ENCODE measurements at places on chromosomes 16 and 17.
A peak's percentile ranks its signal among the peaks of the same experiment; 100 is the strongest.

DNA sequence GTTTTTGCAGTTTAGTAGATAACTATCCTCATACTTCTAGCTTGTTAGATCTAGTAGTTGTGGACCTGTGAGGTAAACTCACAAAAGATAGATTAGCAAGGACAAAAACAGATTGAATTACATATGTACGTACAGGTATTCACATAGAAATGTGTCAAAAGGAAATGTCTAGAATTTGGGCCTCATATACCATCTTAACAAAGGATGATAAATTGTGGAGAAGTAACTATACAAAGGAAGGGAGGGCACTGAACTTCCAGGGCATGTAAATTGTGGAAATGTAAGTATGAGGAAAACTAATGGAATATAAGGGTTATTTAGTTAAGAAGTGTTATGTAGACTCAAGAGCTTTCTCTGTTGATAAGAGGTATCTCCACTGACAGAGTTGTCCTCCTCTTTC lies 477.3 kb downstream of the KCNJ2 start:
- DNase-seq, result no peak

DNA sequence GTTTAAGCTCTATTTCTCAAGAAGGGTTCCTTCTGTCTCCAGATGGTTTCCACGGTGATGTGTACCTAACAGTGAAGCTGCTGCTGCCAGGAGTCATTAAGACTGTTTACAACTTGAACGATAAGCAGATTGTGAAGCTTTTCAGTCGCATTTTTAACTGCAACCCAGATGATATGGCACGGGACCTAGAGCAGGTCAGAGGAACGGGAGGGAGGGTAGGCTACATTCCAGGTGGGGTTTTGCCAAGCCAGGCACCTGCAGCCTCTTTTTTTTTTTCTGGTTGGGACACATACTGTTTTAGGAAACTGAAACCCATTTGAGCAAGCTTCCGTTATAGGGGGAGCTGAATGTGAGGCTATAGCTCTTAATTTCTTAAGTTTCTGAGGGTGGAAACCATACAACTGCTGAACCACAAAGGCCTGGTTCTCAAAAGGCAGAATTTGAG lies 10.6 kb downstream of the LIG3 start:
- DNase-seq, result peak; percentile 69

- no peak for DNase-seq
Observed at GRCh38 chr16:50306287-50306686, 39.9 kb downstream of the ADCY7 start.

DNA sequence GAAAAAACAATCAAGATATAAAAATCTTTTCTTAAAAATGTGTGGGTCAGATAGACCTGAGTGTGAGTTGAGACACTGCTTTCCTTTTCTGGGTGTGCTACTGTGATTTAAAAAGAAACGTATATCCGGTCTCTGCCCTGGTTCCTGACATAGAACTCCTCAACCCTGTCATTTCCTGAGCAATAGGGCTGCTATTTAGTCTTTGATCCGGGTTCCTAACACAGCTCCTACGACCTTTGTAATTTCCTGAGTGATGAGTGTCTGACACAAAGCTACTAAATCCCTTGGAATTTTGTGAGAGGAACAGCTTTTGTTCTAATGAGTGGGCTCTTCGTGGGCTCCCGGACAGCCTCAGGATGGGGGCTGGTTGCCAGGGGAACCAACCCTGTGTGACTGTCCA lies 93.9 kb upstream of the FA2H start:
- DNase-seq, result no peak

- DNase-seq, result no peak
Observed at GRCh38 chr17:75685499-75685898, 18.4 kb downstream of the SAP30BP start.

DNA sequence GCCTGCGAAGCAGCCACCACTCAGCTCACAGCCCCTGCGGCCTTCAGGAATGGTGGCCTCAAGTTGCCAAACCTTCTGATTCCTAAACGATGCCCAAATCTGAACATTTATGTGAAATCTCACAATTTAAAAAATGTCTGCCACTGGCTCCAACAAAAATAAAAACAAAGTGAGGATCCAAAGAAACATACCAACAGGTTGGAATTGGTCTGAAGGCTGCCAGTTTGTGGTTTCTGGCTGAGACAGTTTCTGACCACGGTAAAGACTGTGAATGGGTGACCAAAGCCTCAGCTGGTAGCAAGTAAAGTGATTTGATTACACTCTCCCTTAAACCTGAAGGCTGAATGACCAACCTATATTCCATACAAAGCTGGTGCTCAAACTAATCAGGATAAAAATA lies 24.9 kb downstream of the LITAFD start:
- DNase-seq, result no peak

DNA sequence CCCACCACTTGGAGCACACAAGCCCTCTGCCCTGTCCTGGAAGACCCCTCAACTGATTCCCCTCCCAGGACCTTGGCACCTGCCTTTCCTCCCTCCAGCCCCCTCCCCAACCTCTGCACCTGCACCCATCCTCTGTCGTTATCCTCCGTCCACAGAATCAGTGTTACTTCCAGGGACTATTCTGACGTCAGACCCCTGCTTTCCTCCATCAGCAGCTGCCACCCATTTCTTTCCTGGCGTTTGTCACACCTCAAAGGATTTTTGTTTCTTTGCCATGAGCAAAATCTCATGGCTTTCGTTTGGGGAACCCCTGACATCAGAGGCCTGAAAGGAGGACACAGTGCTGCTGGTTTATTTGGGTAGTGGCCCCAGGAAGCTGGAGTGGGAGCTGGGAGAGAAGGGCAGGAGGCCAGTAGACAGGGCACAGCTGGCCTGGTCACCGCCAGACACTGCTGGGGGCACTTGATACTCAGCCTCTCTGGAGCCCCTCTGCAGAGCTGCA lies 68.4 kb downstream of the SOCS1 start:
- no peak for DNase-seq

DNA sequence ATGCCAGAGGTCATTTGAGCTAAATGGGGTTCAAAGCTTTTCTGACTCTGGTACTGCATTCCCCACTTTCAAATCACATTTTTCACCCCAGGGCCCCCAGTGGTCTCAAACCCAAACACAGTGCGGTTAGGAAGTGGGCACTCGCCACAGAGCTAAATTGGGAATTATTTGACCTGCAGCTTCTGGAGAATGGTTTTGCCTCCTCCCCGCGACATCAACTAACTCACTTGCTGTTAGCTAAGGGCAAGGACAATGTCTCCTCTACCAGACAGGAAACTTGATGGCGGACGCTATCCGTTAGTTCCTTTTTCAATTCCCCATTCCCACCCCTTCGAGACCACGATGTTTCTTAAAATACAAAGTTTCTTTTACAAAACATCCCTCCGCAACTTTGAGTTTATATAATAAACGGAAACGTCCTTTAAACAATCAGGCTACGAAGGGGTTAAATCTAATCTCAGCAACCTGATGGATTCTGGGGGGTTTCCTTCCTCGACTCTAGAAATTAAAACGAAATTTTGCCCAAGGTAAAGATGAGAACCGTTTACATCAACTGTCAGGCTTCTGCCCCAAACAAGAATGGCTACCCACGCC lies 500 bp upstream of the KAT7 start:
- DNase-seq, result no peak
